ENCODE measurements at places on chromosomes 4 and X. TPM values are rescaled to one million over a fixed set of nuclear protein-coding genes. Genes with fewer than 3 reads are reported as not detected.

EXOC1L gene
- total RNA-seq, result not detected

FHIP1A gene
- total RNA-seq, result 21.0 TPM

GUCY1B1 gene
- 33.1 TPM for total RNA-seq

RAB41 gene
- not detected for total RNA-seq

KLKB1 gene
- total RNA-seq, result 0.82 TPM

EPHA5 gene
- total RNA-seq, result 0.41 TPM
